ENCODE measurements at places on chromosomes 5 and 9.

DNA sequence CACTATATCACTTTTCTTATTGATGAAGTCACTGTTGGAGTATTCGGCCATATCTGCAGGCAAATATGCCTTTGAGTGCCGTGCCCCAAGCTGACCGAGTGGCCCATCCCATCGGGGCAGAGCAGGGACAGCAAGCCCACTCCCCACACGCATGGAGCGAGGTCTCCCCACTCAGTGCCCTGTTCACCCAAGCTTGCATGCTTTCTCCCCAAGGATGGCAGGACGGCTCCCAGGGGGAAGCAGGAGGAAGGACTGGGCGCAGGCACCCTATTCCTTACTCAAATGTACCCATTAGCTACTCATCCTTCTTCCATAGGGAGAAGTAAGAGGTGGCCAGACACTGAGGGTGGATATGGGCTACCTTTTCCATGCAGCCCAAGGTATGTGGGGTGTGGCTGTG is 309.0 kb downstream of the IRX1 start:
- no peak for DNase-seq

- no peak for DNase-seq
Measured at GRCh38 chr9:130993303-130994030, 15.5 kb upstream of the LAMC3 start.

DNA sequence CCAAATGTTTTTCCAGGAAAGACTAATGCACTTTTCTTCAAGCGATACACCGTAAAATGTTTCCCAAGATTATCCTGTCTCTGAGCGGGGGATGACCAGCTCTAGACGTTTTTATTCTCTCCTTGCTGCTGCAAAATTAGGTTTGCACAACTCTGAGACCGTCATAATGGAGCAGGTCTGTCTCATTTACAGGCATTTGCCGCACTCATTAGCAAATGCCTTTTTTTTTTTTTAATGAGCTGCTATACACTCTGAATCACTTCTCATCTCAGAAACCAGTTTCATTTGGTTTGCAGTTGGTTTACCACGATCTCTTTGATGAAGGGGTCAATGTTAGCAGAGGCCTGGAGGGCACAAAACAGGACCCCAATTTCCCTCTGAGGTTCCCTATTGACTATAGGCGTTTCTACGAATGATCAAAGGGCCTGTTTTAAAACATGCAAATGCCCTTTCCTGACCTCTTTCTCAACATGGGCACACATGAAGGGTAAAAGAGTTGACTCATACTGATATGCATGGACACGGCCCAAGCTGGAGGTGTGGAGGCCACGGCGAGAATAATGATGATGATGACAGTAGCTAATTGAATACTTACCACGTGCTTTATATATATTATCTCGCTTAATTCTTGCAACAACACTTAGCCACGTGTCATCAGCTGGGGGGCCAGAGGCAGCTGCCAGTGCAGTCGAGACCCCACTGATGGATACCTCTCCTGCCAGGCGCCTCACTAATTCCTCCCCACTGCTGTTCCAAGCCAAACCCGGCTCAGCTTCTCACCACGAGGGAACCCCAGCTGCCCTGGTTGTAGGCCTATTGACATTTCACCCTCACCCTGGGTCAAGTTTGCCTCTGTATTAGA is 89.9 kb upstream of the PTCH1 start:
- DNase-seq, result no peak

DNA sequence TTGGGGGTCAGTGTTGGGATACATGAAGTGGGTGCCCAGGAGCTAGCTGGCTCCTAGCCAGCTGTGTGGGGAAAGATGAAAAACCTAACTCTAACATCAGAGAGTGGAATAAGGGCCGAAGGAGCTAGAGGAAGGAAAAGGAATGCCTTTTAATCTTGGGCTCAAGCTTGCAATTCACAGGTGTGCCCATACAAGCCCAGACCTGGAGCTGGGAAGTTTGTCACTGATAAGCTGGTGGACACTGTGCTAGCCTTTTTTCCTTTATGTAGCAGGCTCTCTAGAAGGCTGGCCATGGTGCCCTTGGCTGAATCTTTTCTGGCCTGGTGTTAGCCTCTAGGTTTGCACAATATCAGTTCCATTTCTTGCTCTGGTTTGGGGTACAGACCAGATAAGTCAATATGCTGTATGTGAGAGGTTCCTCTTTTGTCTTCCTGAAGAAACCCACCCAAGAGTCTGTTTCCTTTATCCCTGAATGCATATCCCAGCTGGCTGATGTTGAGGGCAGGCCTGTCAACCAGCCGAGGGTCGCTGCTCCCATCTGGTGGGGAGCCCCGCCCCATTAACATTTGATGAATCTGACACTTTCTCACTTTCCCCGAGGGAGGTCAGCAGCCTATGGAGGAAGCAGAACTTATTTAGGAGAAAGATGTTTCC is 92.4 kb upstream of the CXCL14 start:
- DNase-seq, result no peak

DNA sequence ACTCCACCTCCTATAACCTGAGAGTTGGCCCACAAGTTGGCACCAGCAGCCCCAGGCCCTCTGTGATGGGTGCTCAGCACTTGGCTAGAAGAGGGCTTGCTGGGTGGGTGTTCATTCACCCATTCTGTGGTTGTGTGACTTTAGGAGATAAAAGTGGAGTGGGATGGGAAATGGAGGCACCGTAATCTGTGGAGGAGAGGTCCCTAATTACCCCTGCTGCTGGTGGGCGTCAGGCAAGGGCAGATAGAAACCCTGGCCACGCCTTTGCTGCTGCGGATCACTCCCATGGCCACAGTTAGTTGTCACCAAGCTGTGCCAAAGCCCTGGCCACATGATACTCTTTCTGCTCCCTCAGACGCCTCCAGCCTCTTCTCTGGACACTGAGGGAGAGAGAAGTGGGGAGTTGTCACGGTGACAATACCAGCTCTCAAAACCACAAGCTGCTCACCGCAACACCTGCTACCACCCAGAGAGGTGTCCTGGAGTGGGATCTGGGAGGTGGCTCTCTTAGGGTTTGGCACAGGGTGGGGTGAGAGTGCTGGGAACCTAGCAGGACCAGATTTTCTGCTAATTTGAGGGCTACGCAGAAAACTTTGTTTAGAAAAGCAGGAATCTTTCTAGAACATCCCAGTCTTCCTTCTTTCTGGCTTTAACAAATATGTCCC is 12.0 kb upstream of the NEUROG1 start:
- no peak for DNase-seq

- no peak for DNase-seq
Measured at GRCh38 chr9:115976781-115977180, 176.8 kb upstream of the PAPPA start.

GRCh38 chr5:76978869-76979268 is 26.0 kb downstream of the CRHBP start:
- no peak for DNase-seq

- no peak for DNase-seq
Measured at GRCh38 chr9:81841333-81841732, 86.9 kb upstream of the SPATA31D4 start.

DNA sequence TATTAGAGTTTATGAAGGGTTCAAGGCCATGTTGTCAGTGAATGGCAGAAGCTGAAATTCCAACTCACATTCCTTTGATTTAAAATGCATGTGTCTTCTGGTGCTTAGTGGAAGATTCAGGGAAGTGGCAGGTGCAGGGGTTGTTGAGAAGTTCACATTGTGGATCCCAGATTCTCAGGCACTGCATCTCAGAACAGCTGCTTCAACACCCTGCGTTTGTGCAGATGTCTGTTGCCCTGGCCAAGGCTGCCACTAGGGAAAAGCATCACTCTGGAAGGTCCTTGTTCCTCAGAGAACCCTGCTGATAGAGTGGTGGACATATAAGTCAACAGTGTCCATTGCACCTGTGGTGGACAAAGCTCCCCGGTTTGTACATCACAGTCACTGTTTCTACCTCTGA is 162.7 kb downstream of the PAPPA start:
- DNase-seq, result no peak

DNA sequence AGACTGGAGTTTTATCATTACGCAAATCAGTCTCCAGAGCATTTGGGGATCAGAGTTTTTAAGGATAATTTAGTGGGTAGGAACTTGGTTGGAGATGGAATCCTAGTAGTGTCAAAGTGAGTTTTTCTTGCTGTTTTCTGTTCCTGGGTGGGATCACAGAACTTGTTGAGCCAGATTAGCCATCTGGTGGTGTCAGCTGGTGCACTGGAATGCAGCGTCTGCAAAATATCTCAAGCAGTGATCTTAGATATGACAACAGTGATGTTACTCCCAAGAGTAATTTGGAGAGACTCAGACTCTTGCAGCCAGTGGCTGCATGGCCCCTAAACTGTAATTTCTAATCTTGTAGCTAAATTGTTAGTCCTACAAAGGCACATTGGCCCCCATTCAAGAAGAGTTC is 1257.8 kb downstream of the MAT2B start:
- DNase-seq, result no peak

GRCh38 chr9:2321523-2322148 is 300.0 kb upstream of the VLDLR start:
- DNase-seq, result no peak

GRCh38 chr9:86604741-86605140 is 250.5 kb upstream of the TUT7 start:
- no peak for DNase-seq

- no peak for DNase-seq
Measured at GRCh38 chr5:156330141-156330870, 3.3 kb downstream of the SGCD start.

DNA sequence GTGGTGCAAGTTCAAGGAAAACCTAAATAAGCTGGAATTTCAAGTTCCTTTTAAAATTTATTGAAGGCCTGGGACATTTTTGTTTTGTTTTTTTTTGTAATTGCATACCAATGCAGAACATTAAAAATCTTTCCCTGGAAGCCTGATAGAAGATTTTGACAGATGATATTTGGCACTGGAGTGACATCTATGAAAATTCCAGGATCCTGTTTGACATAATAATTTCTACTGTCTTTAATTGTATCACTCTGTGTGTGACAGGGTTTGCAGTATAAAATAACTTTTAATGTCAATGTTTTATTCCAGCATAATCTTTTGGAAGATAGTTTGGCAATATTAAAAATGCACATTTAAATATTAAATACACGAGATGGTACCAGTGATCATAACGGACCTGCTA is 514.2 kb upstream of the ACO1 start:
- no peak for DNase-seq

- no peak for DNase-seq
Measured at GRCh38 chr5:111135946-111136345, 43.8 kb downstream of the WDR36 start.

- DNase-seq, result no peak
Measured at GRCh38 chr5:132456987-132457361, 33.6 kb downstream of the IRF1 start.

- DNase-seq, result no peak
Measured at GRCh38 chr9:73183917-73184861, 32.5 kb downstream of the ANXA1 start.

DNA sequence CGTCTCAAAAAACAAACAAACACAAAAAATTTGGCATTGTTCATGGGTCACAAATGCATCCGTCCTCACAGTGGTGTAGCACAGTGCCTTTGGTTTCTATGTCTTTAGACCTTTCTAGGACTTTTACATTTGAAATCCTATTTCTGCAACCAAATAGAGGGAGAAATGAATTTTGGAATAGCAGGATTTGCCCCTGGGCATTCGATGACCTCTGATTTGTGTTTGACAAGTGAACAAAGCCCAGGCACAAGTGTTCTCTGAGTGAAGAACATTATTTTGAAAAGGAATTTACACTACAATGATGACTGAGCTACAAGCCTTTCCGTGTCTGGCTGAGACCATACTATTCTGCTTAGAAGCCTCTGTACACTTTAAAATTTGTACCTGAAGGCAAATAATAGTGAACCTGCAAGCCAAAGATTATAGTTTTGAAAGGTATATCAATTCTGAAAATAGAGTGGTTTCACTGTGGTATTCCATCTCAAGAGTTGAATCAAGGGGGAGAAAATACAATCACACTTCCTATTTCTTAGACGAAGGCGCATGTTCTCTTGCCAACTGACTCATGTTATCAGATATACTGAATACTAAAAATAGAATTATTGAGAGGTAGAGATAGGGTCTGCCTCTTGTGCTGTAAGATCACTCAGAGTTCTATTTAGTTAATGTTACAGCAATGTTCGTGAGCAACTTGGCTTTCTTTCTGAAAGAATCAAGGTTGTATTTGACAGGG is 297.6 kb downstream of the KDM4C start:
- no peak for DNase-seq

- no peak for DNase-seq
Measured at GRCh38 chr5:19564036-19564435, 424.0 kb downstream of the CDH18 start.
